ENCODE measurements at places on chromosomes 11 and 22. TPM values are rescaled to one million over a fixed set of nuclear protein-coding genes. Genes with fewer than 3 reads are reported as not detected.

DNA sequence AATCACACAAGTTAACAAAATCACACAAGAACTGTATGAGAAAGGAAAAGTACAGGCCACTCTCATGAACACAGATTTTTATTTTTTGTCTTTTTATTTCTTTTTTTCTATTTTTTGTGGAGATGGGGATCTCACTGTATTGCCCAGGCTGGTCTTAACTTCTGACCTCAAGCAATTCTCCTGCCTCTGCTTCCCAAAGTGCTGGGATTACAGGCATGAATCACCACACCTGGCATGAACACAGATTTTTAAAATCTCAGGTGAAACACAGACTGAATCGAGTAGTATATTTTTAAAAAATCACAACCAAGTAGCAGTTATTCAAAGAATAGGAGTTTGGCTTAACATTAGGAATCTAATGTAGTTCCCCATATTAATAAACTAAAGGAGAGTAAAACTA is 18.3 kb downstream of the RNF169 start:
- no peak for DNase-seq

The MEI1 gene
- 59.3 TPM for total RNA-seq

GRCh38 chr22:46062971-46063631 is 86.1 kb upstream of the WNT7B start:
- DNase-seq = no peak

The CCDC81 gene
- 0.84 TPM for total RNA-seq

DNA sequence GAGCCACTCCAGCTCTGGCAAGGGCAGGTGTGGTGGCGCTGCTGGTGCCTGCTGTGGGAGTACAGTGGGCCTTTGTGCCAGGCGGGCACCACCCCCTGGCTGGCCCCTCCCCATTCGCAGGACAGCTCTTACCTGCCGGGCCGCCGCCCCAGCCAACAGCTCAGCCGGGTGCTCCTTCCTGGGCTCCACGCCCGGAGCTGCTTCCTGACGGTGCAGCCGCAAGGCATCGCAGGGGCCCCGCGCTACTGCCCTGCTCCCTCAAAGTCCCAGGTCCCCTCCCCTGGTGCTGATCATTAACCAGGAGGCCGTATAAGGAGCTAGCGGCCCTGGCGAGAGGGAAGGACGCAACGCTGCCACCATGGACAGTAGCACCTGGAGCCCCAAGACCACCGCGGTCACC is at the start of gene SLC5A1:
Gene SLC5A1 (plus strand): TSS at position 338 of the 400 bp plus-strand sequence. CDS start 21 bp downstream, at position 359.
- DNase-seq = no peak

DNA sequence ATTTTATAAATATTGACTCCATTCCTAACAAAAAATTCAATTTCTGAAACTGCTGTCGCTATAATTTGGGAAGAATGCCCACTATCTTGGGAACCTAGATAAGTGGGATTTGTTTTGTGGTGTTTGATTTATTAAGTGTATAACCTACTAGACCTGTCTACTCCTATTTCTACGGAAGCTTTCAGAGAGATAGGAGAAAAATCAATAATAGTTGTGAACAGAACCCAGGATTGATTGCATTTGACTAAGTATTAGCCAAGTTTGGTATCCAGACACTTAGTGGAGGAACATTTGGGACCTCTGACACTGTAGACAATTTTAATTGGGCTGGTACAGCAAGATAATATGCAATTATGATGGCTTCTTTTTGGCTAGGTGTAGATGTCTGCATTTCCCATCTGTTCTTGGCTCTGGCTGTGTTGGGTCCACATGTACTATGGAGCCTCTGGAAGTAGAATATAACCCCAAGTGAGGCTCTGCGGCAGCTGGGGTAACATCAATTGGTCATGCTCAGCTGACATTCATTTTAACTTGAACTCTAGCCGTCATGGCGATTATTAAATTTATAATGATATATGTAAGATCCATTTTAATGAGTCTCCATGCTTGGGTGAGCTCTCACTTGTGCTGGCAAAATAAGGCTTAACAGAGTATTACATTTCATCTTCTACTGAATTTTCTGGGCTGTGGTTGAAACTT is 111.5 kb upstream of the E2F8 start:
- no peak for DNase-seq

Data from B cell (primary cell).